ENCODE measurements at places on chromosomes 2 and 18.
A peak's percentile ranks its signal among the peaks of the same experiment; 100 is the strongest.

DNA sequence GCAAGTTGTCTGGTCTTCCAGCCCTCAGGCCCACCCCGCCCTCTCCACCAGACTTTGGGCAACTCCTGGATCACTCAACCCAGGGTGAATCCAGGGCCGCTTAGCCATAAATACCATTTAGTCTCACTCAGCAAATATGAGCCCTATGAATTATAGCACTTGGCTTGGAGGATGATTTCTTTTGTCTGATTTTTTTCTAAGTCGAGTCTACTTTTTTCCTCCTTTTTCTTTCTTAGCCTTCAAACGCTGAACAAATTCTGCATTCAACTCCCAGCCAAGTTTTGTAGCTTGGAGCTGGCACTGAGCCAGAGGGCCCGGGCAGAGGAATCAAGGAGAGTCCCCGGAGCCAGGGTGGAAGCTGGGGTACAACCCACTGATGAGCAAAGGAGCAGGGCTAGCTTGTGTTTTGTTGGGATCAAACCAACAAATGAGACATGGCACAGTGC, 48.7 kb downstream of the SERTAD2 start:
- no peak for DNase-seq

GRCh38 chr18:261398-262073, 6.3 kb downstream of the THOC1 start:
- DNase-seq, result no peak

GRCh38 chr2:231057590-231057989, 923 bp downstream of the PSMD1 start:
- no peak for DNase-seq

DNA sequence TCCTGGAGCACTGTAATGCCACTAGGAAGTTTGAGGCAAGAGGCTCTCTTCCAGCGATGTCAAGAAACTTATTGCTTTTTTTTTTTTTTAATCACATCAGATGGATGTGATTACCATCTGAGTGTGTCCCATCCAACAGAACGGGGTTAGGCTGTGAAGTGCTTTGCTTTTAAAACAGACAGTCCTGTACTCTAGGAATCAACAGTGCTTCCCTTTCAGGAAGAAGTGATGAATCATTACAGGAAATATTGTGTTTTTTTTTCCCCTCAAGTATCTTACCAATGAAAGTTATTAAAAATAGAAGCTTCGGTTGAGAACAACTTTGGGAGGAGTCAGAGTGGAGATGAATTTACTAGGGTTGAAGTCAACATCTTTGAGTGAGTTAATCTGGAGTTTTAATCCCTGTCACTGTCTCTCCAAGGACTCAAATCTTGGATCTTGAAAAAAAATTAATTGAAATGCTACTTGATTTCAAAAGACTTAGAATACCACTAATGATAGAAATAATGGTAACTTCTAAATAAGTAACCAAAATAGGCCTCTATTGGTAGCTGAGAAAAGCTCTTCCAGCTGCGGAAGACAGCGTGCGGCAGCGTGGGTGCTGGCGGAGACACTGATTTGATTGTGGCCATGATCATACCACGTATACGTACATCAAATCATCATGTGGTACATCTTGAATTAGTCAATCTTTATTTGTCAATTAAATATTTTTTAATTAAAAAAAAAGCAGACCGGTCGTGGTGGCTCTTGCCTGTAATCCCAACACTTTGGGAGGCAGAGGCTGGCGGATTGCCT, 45.5 kb downstream of the GATA6 start:
- DNase-seq, result no peak

DNA sequence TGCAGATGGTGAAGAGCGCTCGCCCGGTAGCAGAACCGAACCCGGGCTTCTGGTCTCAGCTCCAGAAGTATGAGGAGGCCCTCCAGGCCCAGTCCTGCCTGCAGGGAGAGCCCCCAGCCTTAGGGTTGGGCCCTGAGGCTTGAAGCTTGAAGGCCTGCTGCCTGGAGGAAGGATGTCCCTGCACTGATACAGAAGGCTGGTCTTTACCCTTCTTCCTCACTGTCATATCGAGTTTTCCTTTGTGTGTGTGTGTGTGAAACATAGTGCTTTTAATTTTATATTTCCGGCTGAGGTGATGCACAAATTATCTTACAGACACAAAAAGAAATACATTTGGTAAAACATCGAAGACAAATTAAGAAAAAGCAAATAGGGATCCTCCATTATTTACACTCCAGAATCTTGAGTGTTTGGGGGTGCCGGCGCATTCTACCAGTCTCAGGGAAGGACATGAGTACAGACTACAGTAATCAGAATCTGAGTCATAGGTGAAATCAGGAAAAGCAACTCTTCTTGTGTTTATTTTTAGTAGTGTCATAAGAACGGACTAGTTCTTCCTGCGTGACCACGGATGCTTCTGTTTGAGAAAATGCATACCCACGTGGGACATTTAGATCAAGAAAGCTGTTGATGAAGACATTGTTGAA, 1.3 kb downstream of the DUSP28 start:
- no peak for DNase-seq

- DNase-seq, result no peak
Observed at GRCh38 chr2:17877811-17878280, 621 bp upstream of the KCNS3 start.

DNA sequence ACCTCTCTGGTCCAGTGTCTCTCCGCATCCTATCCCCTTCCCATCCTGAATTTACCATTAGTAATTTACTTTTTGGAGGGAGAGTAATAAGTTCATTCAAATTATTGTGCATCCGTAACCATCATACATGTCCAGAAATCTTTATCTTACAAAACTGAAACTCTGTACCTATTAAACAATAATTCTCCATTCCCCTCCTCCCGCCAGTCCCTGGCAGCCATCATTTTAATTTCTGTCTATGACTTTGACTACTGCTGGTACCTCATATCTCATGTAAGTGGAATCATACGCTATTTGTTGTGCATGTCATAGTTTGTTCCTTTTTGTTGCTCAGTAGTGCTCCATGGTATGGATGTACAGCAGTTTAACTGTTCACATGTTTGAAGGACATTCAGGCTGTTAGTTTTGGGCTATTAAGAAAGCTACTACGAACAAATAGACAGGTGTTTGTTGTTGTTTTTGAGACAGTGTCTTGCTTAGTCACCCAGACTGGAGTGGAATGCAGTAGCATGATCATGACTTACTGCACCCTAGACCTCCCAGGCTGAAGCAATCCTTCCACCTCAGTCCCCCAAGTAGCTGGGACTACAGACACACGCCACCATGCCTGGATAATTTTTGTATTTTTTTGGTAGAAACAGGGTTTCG, 2.0 kb downstream of the LIMS1 start:
- no peak for DNase-seq

GRCh38 chr2:129717560-129718130, 261.8 kb upstream of the RAB6C start:
- DNase-seq, result no peak

DNA sequence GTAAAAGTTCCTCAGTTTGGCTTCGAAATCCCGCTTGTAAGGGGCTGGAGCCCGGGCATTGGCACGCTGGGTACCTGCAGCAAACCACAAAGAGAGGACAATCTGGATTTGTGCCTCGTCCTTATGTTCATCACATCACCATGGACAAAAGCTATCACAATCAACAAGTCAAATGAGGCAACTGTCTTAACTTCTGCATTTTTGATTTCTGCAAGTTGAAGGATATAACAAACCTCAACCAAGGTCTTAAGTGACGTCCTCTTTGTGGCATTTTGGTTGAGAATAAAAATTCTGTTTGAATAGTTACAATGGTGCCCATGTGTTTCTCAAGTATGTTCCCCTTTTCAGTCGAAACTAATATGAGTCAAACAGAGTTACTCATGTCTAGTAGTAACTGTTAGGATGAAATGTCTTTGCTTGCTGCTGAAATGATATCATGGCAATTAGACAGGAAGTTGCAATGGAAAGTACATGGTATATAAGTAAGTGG, 70.8 kb upstream of the STK17B start:
- no peak for DNase-seq

DNA sequence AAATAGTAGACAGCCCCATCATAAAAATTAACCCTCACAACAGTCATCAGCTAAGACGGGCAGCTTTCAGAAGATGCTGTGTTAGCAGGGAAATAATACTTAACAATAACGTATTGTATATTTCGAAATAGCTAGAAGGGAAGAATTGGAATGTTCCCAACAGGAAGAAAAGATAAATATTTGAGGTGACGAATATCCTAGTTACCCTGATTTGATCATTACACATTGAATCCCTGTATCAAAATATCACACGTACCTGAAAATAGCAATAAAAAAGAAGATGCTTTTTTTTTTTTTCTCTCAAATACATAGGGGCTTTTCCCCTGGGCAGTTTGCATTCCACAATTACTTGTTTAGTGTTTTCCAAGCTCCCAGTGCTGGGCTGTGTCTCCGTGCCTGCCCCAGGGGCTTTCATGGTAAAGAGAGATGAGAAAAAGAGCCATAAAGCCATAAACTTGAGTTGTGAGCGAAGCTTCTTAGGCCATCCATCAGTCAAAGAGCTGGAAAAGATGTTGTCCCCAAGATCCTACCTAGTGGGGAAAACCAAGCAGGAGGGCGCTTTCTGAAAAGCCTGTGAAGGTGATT, 183.0 kb upstream of the REV1 start:
- DNase-seq, result no peak

- peak; percentile 57 for DNase-seq
Observed at GRCh38 chr2:233928594-233929351, 11.6 kb downstream of the TRPM8 start.
